Cerebellar nuclear complex (tissue), 1 donor: ENCODE measurements at places on chromosomes 1 and 21.

GRCh38 chr1:70202173-70202758 is 3.1 kb downstream of the LRRC40 start:
- no peak for DNase-seq

GRCh38 chr1:67642629-67643028 is 42.4 kb upstream of the GADD45A start:
- DNase-seq: no peak

- DNase-seq: no peak
Observed at GRCh38 chr1:44594871-44595735, 79.2 kb downstream of the TMEM53 start.

DNA sequence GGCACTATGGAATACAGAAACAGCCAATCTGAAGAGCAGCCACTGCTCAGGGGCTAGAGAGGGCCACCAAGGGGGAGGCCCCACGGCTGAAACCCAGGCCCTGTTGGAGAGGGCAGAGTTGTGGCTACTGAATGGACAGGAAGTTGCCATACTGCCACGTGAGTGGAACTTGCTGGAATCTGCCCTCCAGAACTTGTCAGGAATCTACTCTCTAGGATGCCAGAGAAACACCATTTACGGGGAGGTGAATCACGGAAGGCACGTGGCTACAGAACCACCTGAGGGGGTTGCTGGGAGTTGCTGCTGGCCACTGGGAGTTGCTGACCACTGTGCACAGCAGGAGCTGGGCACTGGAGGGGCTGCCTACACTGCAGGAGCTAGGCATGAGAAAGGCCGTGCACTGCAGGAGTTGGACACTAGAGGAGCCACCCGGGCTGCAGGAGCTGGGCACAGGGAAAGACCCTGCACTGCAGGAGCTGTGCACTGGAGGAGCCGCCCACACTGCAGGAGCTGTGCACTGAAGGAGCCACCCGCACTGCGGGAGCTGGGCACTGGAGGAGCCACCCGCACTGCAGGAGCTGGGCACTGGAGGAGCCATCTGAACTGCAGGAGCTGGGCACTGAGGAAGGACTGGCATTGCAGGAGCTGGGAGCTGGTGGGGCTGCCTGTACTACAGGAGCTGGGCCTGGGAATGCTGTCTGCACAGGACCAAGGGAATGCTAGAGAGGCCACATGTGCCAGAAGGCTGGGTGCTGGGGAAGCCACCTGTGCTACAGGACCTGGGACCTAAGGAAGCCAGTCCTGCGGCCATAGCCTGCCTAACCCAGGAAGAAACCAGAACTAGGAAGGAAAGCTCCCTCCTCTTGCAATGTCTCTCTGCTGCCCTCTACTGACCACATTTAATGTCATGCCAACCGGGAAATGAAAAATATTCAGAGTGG is 343.4 kb downstream of the MATN1 start:
- DNase-seq: peak; percentile 61

DNA sequence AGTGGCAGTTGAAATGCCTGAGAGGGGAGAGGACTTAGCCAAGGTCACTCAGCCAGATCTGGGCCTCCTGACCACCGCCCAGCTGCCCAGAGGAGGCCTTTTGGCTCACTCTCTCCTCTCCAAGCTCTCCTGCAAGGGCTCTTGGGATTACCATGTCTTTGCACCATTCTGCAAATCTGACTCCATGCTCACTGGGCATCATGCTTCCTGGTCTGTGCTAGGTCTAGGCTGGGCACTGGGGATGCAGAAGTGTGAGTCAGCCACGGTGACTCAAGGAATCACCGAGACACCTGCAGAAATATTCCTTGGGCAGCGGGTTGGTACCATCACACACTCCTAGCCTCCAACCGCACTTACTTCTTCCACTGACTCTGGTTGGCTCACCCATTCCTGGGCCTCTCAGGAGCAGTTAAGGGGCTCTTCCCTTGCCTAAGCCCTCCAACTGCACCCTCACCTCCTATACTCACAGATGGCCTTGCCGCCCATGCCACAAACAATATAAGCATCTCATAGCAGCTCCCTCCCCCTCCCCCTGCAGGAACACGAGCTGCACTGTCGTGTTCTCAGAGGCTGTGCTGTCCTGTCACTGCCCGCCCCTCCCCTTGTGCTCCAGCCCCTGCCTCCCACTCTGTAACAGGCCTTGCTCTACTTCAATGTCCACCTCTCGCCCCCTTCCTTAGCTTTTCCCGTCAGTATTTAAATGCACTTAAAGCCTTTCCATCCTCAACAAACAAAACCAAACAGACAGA is 34.8 kb downstream of the CDCP2 start:
- no peak for DNase-seq
